Activated CD4-positive, alpha-beta T cell treated with anti-CD3 and anti-CD28 coated beads, Interleukin-2, amount 50 U/mL, for 16 hours (primary cell): ENCODE measurements at places on chromosomes 1 and 21.
A peak's percentile ranks its signal among the peaks of the same experiment; 100 is the strongest.

DNA sequence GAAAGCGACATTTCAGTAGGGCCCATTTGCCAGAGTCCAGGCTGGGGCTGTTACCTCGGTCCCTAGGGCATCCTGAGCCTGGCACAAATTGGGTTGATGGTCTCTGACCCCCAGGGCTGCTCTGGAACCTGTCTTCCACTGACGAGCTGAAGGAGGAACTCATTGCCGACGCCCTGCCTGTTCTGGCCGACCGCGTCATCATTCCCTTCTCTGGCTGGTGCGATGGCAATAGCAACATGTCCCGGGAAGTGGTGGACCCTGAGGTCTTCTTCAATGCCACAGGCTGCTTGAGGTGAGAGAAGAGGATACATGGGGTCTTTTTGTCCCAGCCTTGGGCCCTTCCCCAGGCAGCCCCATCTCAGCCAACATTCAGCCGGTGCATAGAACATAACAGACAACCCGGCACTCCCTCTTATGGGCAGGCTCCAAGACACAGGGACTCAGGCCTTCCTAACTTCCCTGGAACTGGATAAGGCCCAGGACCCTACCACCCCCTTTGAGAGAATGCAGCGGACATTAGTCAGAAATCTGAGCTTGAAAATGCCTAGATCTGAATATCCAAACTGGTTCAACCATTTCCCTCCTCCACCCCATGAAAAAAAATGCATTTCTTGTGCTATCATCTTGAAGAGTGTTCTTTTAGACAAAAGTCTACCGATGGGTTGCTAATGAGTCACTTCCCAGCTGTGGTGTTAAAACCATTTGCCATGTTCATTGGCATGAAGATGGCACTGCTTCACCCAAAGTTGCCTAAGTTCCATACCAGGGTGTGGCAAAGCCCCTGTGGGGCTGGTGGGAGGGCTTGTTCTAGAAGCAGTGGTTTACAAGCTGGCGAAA lies 35.4 kb downstream of the PKP1 start:
- no peak for DNase-seq

DNA sequence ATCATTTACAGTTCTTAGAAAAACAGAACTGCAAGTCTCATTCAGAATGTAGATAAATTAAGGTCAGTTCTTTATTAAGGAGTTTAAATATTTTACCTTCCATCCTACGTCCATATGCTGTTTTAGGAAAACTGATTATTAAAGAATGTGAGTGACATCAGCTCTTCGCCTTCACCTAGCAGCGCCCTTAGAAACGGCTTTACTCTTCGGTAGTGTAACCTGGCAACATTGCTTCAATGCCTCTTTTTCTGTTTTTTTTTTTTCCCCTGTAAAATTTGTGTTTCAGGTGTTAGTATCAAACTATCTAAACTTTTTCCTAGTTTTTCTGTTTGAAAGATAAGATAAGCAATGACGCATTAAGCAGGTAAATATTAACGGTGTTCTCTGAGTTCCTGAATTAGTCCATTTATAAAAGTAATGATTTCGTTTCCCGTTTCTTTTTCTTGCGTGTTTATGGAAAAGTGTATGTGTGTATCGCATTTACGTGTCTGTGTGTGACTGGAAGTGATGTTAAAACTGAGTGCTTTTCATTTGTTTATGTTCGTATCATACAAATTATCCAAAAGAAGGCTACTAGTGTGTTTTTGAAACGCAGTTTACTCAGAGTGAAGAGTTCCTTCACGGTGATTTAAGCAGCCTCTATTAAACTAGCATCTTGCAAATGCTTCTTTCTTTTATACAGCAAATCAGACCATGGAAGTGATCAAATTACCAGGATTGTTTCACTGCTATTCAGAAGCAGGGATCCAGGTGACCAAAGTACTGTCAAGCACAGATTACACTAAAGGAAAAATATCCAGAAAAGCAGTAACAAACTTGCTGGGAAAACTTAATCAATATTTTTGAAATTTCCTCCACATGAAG lies 139.0 kb downstream of the SDCCAG8 start:
- DNase-seq = no peak

DNA sequence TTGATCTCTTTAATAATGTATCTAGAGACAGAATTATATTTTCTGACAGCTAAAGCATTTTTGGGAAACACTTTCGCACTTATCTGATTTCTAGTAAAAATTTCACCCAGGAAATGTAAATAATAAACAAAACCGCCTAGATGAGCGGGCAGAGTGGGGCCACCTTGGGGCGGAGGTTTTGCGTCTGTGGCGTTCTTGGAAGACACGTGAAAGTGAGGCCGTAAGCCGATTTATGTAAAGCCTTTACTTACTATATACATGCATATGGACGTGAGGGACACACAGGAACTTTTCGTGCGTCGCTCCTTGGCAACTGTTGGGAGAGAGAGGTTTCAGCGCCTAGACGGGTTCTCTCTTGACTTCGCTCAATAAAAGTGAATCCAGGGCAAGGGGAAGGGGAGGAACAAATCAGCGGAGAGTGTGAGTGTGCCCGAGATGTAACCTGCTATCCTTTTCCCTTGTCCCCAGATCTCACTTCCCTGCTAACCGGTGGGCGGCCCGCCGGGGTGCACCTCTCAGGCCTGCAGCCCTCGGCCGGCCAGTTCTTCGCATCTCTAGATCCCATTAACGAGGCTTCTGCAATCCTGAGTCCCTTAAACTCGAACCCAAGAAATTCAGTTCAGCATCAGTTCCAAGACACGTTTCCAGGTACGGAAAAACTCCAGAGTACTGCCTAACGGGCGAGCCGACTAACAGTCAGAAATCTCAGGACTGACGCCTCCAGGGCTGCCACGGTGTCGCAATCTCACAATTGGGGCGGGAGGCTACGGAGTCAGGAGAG lies 1.7 kb downstream of the HLX start:
- peak; percentile 42 for DNase-seq

- no peak for DNase-seq
These were observed 139.6 kb downstream of the BRINP2 start for GRCh38 chr1:177310326-177310725.

GRCh38 chr1:53715478-53715877 lies 23.5 kb downstream of the GLIS1 start:
- DNase-seq = peak; percentile 8

- DNase-seq = no peak
These were observed 38.6 kb upstream of the CHRM3 start for GRCh38 chr1:239347776-239348175.

DNA sequence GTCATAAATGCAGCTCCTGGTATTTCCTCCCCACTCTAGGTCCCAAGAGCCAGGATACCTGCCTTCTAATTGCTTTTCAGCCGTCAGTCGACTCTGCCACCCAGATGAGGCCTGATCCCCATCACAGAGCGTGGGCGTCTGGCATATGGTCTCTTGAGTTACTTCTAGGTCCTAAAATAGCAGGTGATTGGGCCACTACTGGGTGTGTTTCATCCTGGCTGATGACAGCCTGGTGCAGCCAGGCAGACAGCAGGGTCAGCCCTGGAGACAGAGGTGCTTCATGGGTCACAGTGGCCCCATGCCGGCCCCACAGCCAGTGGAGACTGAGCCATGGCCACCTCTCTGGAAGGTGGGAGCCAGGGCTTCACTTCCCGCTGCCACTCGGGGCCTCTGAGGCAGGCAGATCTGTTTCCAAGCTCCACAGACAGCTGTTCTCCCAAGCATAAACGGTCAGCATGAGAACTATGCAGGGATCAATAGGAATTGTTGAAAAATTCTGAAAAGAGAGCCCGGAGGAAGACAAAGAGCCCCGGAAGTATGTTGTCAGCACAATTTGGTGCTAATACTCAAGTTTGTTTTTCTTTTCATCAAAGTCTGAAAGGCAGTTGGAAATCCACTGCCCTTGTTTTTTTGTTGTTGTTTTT lies 83.0 kb downstream of the MAN1C1 start:
- DNase-seq = no peak

- no peak for DNase-seq
These were observed 3.5 kb downstream of the RO60 start for GRCh38 chr1:193062698-193063463.

GRCh38 chr1:39573736-39574624 lies 2.6 kb downstream of the PABPC4 start:
- DNase-seq = no peak

DNA sequence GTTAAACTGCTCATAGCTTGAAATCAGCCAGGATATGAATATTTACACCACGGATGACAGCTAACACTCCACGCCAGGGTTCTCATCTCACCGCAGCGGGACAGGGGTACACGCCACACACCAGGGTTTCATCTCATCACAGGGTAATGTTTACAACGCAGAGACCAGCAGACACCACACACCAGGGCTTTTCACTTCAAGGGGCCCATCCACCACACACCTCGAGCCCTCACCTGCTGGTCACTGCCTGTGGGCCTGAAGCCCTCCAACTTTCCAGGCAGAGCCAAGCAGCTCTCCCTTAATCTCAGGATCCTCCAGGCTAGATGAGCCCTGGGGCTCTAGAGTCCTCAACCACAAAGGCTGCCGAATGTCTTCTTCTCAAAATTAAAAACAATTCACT lies 1.3 kb upstream of the KRTAP10-12 start:
- DNase-seq = no peak

DNA sequence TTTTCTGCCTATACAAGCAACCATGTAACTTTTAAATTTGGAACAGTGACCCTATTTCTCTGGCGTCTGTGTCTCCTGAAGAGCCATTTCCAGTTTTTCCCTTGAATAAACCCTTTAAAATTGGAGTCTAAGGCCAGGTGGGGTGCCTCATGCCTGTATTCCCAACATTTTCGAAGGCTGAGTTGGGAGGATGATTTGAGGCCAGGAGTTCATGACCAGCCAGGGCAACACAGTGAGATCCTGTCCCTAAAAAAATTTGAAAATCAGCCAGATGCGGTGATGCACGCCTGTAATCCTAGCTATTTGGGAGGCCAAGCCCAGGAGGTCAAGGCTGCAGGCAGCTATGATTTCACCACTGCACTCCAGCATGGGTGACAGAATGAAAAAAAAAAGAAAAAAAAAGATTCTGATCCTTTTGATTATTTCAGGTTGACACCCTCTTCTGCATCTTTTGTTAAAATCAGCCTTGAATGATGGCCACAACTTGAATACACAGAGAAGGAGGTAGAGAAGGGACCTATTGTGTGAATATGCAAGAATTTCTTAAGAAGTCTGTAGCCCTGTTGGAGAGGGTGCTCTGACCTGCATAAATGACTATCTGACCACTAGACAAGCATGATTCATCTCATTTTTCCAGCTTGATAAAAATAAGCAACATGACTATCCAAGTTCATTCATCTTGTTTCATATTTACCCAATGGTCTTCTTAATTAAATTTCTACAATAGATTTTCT lies 40.2 kb upstream of the PARP1 start:
- no peak for DNase-seq

- no peak for DNase-seq
These were observed 46.0 kb downstream of the NUF2 start for GRCh38 chr1:163367721-163368120.

DNA sequence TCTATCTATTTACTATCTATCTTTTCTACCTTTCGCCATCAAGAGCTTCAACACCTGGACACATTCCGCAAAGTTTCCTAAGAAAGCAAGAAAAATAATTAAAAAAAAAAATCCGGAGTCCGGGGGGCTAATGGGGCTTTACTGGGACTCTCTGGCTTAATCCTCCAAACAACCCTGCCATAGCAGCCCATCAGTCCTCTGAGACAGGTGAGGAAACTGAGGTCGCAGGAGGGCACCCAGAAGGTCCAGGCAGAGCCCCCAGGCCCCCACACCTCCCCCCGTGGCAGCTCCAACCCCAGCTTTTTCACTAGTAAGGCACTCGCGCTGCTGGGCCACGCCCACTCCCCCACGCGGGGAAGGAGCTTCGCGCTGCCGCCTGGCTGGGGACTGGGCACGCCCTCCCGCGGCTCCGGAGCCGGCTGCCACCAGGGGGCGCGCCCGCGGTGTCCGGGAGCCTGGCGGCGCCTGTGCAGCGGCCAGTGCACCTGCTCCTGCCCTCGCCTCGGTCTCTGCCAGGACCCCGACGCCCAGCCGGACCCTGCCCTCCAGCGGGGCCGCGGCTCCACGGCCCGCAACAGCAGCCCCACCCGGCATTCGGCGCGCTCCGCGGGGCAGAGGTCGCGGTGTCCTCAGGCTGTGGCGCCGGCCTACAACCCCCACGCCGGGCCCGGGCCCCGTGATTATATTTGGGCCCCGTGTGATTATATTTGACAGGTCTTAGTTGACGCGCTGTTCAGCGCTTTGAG lies 54.1 kb upstream of the SAMD11 start:
- DNase-seq = peak; percentile 73

DNA sequence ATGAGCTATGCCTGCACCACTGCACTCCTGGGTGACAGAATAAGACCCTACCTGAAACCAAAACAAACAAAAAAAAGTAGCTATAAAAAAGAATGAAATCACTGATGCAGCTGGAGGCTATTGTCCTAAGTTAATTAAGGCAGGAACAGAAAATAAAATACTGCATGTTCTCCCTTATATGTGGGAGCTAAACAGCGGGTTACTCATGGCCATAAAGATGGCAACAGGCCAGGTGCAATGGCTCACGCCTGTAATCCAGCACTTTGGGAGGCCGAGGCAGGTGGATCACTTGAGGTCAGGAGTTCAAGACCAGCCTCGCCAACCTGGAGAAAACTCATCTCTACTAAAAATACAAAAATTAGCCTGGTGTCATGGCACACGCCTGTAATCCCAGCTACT lies 152.7 kb downstream of the PIK3R3 start:
- no peak for DNase-seq

DNA sequence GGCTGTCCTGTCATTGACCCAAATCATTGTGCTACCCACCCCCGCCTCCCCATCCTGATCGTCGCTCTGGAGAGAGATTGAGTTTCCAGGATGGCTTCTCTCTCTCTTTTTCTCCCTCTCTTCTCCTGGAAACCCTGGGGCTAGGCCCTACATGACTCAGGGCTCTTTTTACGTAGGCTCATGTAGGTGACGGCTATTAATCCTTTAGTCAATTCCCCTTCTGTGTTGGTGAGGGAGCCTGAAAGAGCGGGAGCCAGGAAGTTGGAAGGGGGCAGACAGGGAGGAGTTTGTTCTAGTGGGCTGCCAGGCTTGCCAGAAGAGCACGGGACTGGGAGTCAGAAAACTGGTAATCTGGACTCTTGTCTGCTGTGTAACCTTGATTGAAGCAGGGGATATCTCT lies 9.7 kb downstream of the ATP2B4 start:
- no peak for DNase-seq

DNA sequence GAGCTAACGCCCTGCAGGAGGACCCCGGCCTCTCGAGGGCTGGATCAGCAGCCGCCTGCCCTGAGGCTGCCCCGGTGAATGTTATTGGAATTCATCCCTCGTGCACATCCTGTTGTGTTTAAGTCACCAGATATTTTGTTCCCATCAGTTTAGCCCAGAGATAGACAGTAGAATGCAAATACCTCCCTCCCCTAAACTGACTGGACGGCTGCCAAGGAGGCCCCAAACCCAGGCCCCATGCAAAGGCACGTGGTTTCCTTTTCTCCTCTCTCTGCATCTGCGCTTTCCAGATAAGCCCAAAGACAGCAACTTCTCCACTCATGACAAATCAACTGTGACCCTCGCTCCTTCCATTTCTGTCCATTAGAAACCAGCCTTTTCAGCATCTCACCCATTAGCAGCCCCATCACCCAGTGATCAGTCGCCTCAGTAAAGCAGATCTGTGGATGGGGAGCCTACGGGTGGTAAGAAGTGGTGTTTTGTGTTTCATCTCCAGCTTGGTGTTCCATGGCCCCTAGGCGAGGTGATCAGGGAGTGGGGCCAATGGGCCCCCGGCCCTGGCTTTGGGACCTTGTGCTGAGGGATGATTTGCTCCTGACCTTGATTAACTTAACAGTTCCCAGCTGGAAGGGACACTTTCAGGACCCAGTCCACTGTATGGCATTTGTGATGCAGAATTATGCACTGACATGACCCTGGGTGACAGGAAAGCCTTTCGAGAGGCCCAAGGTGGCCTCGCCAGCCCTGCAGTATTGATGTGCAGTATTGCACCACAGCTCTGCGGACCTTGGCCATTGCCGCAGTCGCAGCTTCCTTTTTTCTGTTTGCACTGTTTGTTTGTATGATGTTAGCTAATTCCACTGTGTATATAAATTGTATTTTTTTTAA lies 5.2 kb downstream of the NPPA start:
- no peak for DNase-seq
